ENCODE measurements at places on chromosomes 4 and X.

- DNase-seq, result no peak
These were observed 109.3 kb downstream of the ADRA2C start for GRCh38 chr4:3875466-3875865.

- no peak for DNase-seq
These were observed 105.8 kb downstream of the KCTD8 start for GRCh38 chr4:44342800-44343199.

- DNase-seq, result no peak
These were observed 299.2 kb downstream of the UNC5C start for GRCh38 chr4:95249426-95250021.

- no peak for DNase-seq
These were observed 94.9 kb upstream of the WDR17 start for GRCh38 chr4:175970724-175971123.

DNA sequence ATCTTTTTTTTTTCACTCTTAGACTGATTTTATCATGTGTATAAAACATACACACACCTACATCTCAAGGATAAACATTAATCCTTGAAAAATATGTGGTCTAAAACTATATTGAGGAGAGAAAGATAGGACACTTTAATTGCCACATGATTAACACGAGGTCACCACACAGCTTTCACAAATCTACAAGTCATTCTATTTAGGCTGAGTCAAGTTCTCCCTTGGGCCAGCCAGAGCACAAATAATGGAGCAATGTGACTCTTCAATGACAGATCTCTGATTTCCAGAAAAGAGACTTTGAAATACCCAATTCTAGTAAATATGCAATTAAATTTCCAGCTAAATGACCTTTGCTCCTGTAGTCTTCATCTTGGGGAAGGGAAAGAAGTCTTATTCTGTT, 12.9 kb upstream of the ADH4 start:
- DNase-seq, result no peak

GRCh38 chrX:71148278-71148663, 3.6 kb downstream of the NLGN3 start:
- DNase-seq, result no peak

DNA sequence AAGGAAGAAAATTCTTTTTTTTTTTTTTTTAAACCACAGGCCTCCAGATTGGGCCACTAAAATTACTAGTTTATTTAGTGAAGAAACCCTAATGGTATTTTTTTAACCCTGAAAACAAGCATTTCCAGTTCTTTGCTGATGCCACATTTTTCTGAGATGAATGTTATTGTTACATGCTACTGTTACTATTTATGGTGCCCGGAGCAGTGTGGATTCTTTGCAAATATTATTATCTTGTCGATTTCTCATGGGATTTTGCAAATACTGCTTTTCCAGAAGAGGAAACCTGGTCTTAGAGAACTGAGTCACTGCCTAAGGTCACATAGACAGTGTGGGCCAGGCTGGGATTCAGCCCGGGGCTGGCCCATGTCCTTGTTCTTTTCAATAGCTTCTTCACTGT, 8.7 kb upstream of the ALAS2 start:
- no peak for DNase-seq

- DNase-seq, result no peak
These were observed 24.8 kb downstream of the SLC2A9 start for GRCh38 chr4:9996319-9997110.

GRCh38 chrX:155334486-155335336, at the start of gene CLIC2:
Gene CLIC2, minus strand, starts transcription at chrX:155334614. Its CDS starts 187 bp downstream, at chrX:155334427.
- no peak for DNase-seq

Measured in stimulated activated CD4-positive, alpha-beta T cell treated with anti-CD3 and anti-CD28 coated beads, Interleukin-1b, Interleukin-23, amount 100 ng/mL, for 4 hours (primary cell).